PC-3 (cell line): ENCODE measurements at places on chromosomes 16 and 17. TPM values are rescaled to one million over a fixed set of nuclear protein-coding genes. Genes with fewer than 3 reads are reported as not detected.

The PIRT gene
- total RNA-seq: not detected in 2 replicates

The CCL17 gene
- not detected in 2 replicates for total RNA-seq

The SHISA9 gene
- total RNA-seq: 0.06 TPM in 1 of 2 replicates, not detected in the other

The KRT20 gene
- total RNA-seq: 0.18 TPM in 1 of 2 replicates, not detected in the other

The ABCC3 gene
- total RNA-seq: 50.2 and 64.4 TPM in 2 replicates

- no peak overlapping the region for H3K4me3 ChIP-seq
- no peaks in the 10 kb centered on the region for H3K4me1 ChIP-seq
- no peaks in the 10 kb centered on the region for H3K36me3 ChIP-seq
- H3K27me3 ChIP-seq: peaks cover 83% of the 10 kb centered on the region
These were observed 8.5 kb downstream of the EFCAB3 start for GRCh38 chr17:62388856-62389255.

- no peaks in the 10 kb centered on the region for H3K36me3 ChIP-seq
- H3K4me3 ChIP-seq: no peak overlapping the region
- no peaks in the 10 kb centered on the region for H3K4me1 ChIP-seq
These were observed 119.5 kb downstream of the IRF8 start for GRCh38 chr16:86018487-86018886.

DNA sequence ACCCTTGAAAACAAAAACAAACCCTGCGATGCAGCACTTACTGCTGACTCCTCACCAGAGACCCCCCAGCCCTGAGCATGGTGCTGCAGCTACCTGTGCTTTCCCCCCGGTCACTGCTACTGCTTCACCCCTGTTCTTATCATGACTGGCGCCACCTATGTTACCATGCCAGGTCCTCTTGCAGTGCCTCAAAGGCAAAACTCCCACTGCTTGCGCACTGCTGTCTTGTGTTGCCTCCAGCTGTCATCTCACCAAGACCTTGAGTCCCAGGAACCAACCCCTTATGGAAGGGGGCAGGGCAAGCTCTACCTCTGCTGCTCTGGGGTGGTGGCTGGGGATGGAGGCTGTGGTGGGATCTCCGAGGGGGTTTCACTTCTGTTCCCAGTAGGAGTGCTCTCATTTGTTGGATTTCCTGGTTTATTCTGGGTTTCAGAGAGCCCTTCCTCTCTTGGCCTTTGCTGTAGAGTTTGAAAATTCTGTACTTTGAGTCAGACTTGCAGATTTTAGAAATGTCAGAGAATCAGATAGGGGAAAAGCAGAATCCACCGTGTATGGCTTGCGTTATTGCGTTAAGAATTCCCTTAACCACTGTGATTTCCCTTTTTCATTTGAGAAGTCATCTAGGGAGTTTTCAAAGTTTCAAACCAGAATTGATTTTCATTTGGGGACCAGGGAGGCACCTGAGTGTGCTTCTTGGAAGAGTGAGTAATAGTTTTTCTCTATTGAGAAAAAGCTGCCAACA, 96.6 kb downstream of the SPECC1 start:
- no peaks in the 10 kb centered on the region for H3K4me1 ChIP-seq
- no peaks in the 10 kb centered on the region for H3K27me3 ChIP-seq
- no peak for DNase-seq

DNA sequence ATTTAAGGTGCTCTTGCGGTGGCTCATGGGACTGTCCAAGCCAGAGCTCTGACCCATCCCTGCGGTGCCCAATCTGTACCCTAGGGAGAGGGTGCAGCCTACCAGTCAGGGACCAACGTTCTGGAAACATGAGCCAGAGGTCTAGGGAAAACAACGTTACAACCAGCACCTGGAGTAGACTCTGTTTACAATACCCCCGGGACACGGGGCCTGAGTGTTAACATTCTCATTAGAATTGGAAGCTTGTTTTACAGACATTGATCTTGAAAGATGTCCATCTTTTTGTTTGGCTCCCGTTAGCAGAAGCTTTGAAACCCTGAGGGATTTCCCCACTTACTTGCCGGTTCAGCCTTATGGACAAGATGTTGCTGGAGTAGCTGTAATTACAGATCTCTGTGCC, 6.9 kb downstream of the WIPI1 start:
- DNase-seq: no peak
- H3K36me3 ChIP-seq: no peaks in the 10 kb centered on the region
- no peak overlapping the region for H3K4me3 ChIP-seq
- H3K27me3 ChIP-seq: no peaks in the 10 kb centered on the region
- H3K27ac ChIP-seq: no peak overlapping the region

- DNase-seq: no peak
- no peaks in the 10 kb centered on the region for H3K27me3 ChIP-seq
- no peaks in the 10 kb centered on the region for H3K36me3 ChIP-seq
- no peak overlapping the region for H3K27ac ChIP-seq
- 0 out of 2 replicates have a peak, but pooled peaks cover 3% of the 10 kb centered on the region for H3K4me1 ChIP-seq
These were observed 47.1 kb downstream of the BCL7C start for GRCh38 chr16:30846649-30847402.

- H3K36me3 ChIP-seq: no peaks in the 10 kb centered on the region
- no peak overlapping the region for H3K4me3 ChIP-seq
- peaks cover 11% of the 10 kb centered on the region for H3K4me1 ChIP-seq
- DNase-seq: peak; percentile 37
- no peak overlapping the region for H3K27ac ChIP-seq
These were observed 36.3 kb downstream of the MYO18A start for GRCh38 chr17:29143894-29144293.

- peaks cover 4% of the 10 kb centered on the region; the same call in 1 of the 2 replicates for H3K36me3 ChIP-seq
- peaks cover 46% of the 10 kb centered on the region for H3K4me1 ChIP-seq
- no peak overlapping the region for H3K4me3 ChIP-seq
- no peaks in the 10 kb centered on the region for H3K27me3 ChIP-seq
- peak overlapping the region; percentile 40; the same call in 1 of the 2 replicates for H3K27ac ChIP-seq
These were observed 21.4 kb downstream of the DCUN1D3 start for GRCh38 chr16:20878682-20879147.

DNA sequence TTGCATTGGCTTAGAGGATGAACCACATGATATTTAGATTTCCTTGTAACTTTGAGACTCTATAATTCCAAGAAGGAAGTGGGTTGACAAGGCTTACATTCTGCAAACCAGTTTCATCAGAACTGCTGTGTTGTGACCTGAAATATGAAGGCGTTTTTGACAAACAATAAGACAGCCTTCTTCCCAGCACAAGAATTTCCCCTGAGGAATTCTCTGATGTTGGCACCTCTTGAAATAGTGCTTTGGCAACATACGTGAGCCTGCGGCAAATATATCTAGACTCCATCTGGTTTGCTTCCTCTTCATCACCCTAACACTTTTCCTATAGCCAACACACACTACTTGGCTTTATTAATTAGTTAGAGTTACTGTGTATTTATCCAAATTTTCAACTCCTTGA, 585.5 kb upstream of the SOX9 start:
- H3K4me1 ChIP-seq: peaks cover 6% of the 10 kb centered on the region; the same call in 1 of the 2 replicates
- no peaks in the 10 kb centered on the region for H3K27me3 ChIP-seq
- no peak overlapping the region for H3K4me3 ChIP-seq
- no peaks in the 10 kb centered on the region for H3K36me3 ChIP-seq

DNA sequence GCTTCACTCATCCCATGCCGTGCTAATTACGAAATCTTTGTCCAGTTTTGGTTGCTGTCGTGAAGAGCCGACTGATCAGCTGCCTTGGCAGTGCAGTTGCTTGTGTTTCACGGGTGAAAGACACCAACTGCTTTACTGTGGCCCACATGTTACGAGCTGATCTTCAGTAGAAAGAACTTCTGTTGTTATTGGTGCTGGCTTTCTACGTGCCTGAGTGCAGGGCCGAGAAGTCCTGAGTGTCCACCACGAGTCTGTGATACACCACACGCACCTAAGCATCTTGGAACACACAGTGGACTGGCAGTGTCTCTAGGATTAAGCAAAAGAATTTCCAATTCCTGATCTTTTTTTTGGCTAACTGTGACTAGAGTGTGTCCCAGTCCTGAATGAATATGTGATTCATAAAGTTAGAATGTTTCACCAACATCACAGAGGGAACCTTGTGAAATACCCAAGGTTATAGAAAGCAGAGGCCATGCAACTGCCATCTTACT, 70.4 kb upstream of the CLEC18A start:
- no peak overlapping the region for H3K4me3 ChIP-seq
- H3K4me1 ChIP-seq: no peaks in the 10 kb centered on the region
- DNase-seq: no peak
- H3K27ac ChIP-seq: no peak overlapping the region
- peaks cover 9% of the 10 kb centered on the region for H3K36me3 ChIP-seq
- no peaks in the 10 kb centered on the region for H3K27me3 ChIP-seq

DNA sequence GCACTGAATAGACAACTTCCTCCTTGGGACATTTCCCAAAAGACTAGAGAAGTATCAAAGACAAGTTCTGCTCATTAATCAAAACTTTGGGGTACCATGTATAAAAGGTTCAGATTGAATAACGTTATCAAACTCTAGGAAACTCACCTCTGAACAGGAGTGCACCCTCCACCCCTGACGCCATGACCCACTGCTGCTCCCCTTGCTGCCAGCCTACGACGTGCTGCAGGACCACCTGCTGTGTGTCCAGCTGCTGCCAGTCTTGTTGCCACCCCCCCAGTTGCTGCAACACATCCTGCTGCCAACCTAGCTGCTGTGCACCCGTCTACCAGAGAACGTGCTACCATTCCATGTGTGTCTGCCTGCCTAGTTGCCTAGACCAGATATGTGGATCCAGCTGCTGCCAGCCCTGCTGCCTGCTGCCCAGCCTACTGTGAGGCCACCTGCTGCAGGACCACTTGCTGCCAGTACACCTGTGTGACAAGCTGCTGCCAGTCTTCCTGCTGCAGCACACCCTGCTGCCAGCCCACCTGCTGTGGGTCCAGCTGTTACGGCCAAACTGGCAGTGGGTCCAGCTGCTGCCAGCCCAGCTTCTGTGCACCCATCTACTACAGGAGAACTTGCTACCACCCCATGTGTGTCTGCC, 13.8 kb upstream of the KRTAP9-2 start:
- peak overlapping the region; percentile 21; the same call in 1 of the 2 replicates for H3K27ac ChIP-seq
- peaks cover 15% of the 10 kb centered on the region for H3K4me1 ChIP-seq
- H3K36me3 ChIP-seq: no peaks in the 10 kb centered on the region
- H3K4me3 ChIP-seq: no peak overlapping the region

GRCh38 chr16:30041841-30042240, 10.8 kb upstream of the TLCD3B start:
- no peaks in the 10 kb centered on the region for H3K36me3 ChIP-seq
- peak; percentile 67 for DNase-seq
- no peak overlapping the region for H3K27ac ChIP-seq
- H3K4me1 ChIP-seq: no peaks in the 10 kb centered on the region

DNA sequence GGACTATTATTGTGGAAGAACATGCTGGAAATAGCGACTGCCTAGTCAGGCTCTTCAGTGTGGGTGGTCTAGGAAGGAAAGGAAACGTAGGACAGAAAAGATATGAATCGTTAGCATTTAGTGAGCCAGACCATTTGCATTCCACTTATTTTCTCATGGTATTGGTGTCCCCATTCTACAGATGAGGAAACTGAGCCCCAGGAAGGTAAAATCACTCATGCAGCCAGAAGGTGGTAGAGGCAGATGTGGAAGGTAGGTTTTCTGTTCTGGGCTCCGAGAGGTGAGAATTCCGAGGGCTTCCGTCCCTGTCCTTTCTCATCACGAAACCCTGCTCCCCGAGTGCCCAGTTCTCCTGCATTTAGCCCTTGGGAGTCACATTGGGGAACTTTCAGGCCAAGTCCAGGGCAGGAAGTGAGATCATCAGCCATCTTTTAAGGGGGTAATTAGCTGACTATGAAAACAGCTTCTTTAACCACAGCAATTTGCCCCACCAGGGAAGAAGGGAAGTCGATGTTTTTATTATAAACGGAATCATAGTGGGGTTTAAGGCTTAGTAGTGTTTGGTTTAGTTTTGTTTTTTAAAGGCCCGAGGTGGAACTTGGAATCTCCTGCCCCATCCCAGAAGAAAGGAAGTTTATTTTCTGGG, 110.7 kb upstream of the IRX3 start:
- no peak overlapping the region for H3K4me3 ChIP-seq
- H3K4me1 ChIP-seq: no peaks in the 10 kb centered on the region
- no peak overlapping the region for H3K27ac ChIP-seq
- H3K36me3 ChIP-seq: no peaks in the 10 kb centered on the region
- H3K27me3 ChIP-seq: no peaks in the 10 kb centered on the region

DNA sequence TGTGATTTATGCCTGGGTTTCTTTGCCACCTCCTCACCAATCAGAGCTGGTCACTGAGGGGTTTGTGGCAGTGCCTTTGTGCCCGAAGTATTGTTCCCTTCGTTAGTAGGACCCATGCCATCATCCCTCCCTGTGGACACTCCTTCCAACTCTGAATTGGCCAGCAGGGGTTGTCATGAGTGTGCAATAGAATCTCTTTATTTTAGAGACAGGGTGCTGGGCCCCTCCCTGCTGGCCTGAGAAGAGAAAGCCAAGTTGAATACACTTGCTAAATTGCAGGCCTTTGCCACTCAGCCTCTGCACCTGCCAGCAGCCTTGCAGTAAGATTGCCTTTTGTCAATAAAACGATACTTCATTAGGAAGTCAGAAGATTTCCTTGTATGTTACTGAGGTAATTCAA, 40.7 kb upstream of the SLC12A3 start:
- DNase-seq: no peak
- peaks cover 16% of the 10 kb centered on the region; the same call in 1 of the 2 replicates for H3K36me3 ChIP-seq
- H3K27me3 ChIP-seq: no peaks in the 10 kb centered on the region
- no peak overlapping the region for H3K4me3 ChIP-seq
- H3K27ac ChIP-seq: no peak overlapping the region

DNA sequence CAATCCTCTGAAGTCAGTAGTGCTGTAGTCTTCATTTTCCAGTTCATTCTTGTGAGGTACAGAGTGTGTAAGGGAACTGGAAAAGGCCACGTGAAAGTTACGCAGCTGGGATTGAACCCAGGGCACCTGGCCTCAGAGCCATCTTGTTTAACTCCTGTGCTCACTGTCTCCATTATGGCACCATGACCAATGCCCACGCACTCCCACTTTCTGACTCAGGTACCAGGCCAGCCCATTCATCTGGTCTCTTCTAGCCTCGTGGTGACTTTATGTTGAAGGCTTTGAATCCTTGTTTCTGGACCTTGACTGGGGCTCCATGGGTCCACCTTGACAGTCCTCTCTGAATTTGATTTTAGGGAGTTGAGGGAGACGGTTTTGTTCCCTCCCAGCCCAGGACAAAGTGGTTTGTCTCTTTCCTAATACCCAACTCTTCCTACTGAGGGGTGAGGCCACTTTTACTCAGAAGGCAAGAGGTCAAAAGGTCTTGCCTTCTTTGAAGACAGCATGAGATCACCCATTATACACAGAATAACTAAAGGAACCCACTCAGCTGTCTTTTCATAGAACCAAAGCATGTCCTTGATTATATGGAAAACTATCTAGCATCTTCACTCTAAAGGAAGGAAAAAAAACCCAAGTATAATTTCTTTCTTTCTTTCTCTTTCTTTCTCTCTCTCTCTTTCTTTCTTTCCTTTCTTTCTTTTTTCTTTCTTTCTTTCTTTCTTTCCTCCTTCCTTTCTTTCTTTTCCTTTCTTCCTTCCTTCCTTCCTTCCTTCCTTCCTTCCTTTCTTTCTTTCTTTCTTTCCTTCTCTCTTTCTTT, 50.0 kb downstream of the OTOA start:
- no peaks in the 10 kb centered on the region for H3K4me1 ChIP-seq
- H3K4me3 ChIP-seq: no peak overlapping the region
- no peaks in the 10 kb centered on the region for H3K27me3 ChIP-seq
- DNase-seq: no peak
- no peak overlapping the region for H3K27ac ChIP-seq
- no peaks in the 10 kb centered on the region for H3K36me3 ChIP-seq

- no peaks in the 10 kb centered on the region for H3K36me3 ChIP-seq
- H3K27ac ChIP-seq: no peak overlapping the region
- H3K27me3 ChIP-seq: peaks cover 36% of the 10 kb centered on the region
- H3K4me3 ChIP-seq: no peak overlapping the region
- DNase-seq: no peak
These were observed 378.8 kb upstream of the TNRC6C start for GRCh38 chr17:77579682-77580081.

- DNase-seq: no peak
- no peak overlapping the region for H3K27ac ChIP-seq
- no peak overlapping the region for H3K4me3 ChIP-seq
- peaks cover 12% of the 10 kb centered on the region for H3K4me1 ChIP-seq
- H3K27me3 ChIP-seq: no peaks in the 10 kb centered on the region
These were observed 5.0 kb upstream of the LASP1 start for GRCh38 chr17:38864636-38865398.
